ENCODE measurements at places on chromosomes 1 and 21.

DNA sequence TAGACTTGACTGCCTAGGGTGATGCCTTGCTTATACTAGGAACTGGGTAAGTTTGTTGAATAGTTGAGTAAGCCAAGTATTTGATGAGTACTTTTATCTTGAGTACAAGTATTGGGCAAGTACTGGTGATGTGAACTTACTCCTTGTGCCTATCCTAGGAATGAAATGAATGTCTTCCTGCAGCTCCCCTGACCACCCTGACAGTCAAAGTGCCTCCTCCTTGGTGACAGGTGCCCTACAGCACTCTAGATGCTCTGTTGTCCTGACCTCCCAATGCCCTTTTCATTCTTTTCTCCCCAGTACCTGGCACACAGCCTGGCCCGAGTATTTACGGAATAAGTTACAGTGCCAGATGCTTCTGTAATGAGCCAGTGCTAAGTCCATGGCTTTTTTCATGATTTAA lies 25.5 kb downstream of the PCSK9 start:
- DNase-seq: no peak

DNA sequence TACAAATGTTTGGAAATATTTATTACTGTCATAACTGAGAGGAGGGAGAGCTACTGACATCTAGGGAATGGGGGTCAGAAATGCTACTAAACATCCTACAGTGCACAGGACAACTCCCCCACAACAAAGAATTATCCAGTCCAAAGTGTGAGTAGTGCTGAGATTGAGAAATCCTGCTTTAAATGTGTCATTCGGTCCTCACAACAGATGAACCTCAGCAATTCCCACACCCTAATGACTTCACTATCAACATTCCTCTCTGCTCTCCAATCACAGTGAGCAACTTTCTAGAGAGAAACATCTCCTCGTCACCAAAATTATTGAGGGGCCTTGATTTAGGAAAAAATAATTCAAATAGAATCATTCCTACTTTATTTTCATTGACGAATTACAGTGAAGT lies 18.0 kb downstream of the OMA1 start:
- peak; percentile 17 for DNase-seq

GRCh38 chr1:224127925-224128819 lies 14.3 kb downstream of the FBXO28 start:
- DNase-seq: peak; percentile 28

DNA sequence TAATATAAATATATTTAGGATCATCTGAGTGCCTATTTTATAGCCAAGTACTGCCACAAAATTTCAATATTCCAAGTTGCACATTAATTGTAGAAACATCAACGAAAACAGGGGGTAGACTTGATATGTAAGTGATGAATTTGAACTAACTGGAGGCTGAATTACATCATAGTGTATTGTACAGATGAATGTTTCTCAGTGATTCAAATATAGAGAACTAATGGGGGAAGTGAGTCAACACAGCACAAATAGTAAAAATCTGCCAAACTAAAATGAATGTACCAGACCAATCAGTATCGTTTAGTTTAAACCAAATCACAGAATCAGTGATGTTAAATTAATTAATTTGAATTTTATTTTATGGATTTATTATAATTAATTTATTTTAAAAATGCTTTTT lies 42.8 kb downstream of the RTCA start:
- no peak for DNase-seq

DNA sequence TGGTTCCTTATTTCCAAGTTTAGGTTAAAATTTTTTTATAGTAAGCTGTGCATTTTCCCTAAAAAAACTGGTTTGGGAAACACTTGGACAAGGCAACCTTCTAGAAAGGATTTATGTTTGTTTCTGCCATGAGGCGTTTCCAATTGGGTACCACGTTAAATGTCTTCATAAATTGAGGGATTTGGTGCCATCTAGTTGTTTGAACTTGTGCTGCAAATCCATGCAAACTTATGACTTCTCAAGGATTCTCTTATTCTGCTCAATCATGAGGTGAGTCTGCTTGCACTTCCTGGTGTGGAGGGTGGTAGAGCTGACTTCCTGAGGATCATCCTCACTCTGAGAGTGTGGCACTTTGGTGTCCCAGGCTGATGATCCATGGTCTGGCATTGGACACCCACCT lies 123.3 kb downstream of the PCNX2 start:
- DNase-seq: peak; percentile 25

Data from Daoy (cell line).